Purkinje cell (primary cell): ENCODE measurements at places on chromosomes 16 and 17. TPM values are rescaled to one million over a fixed set of nuclear protein-coding genes. Genes with fewer than 3 reads are reported as not detected.

Gene WNT9B
- not detected in 2 replicates for polyA plus RNA-seq

Gene SALL1
- polyA plus RNA-seq, result not detected in 2 replicates

Gene TVP23A
- polyA plus RNA-seq, result 6.7 and 7.7 TPM in 2 replicates

Gene LDHD
- polyA plus RNA-seq, result 0.27 TPM in 1 of 2 replicates, not detected in the other
